ENCODE measurements at places on chromosomes 3 and 15. TPM values are rescaled to one million over a fixed set of nuclear protein-coding genes. Genes with fewer than 3 reads are reported as not detected.

DNA sequence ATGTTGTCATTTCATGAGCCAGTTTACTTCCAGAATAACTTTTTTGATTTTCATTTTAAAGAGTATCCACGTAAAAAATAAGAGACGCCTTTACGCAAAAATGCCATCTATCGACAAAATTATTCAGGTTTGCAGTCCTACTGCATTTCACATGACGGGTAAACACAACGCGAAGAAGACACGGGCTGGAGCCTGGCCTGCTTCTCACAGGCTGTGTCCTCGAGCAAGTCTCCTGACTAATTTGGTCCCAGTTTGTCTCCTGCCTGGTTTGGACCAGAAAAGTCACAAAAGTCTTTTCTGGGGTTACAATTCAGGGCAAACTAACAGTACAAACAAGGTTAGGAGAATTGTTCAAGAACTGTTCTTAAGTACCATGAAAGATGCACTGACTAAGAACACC is 51.7 kb downstream of the CHSY1 start:
- no peak for DNase-seq

The LRRC28 gene
- 10.6 TPM for total RNA-seq

The TPRA1 gene
- total RNA-seq, result 57.2 TPM

The LINGO1 gene
- total RNA-seq, result not detected

GRCh38 chr3:137987723-137988122 is 22.2 kb upstream of the CLDN18 start:
- no peak for DNase-seq

The GP5 gene
- total RNA-seq, result 0.15 TPM

The RETNLB gene
- not detected for total RNA-seq

The PARP6 gene
- total RNA-seq, result 117 TPM

The WDR82 gene
- total RNA-seq, result 62.5 TPM

The HCLS1 gene
- total RNA-seq, result 1.6 TPM

The NR1I2 gene
- total RNA-seq, result not detected

- DNase-seq, result no peak
These were observed 145.0 kb downstream of the IGSF11 start for GRCh38 chr3:118889691-118890090.

GRCh38 chr15:99958426-99959097 is 225.3 kb upstream of the LYSMD4 start:
- no peak for DNase-seq

DNA sequence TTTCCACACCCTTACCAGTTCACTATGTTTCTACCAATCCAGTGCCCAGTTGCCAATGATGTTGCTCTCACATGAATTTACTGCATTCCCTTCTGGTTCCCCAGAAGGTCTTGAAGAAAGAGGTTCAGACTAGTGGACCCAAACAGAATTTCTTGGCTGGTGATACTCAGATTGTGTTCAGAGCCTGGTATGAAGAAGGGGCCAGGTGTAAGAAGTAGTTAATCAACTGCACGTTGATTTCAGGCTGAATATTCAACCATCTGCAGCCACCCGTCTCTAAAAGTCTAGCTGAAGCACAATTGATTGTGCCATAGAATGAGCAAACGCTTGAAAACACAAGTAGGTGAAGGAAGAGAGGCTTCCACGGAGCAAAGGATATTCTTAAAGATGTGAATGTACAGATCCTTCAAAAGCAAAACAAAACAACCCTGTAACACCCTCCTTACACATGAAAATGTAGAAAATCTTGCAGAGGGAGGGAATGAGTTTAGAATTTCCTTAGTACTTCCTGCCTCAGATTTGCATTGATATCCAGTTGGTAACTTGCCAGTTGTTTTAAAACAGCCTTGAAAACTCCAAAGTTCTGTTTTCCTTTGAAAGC is 4.7 kb downstream of the RBMS3 start:
- DNase-seq, result peak; percentile 74

GRCh38 chr15:69499521-69500211 is 47.0 kb downstream of the RPLP1 start:
- DNase-seq, result no peak

DNA sequence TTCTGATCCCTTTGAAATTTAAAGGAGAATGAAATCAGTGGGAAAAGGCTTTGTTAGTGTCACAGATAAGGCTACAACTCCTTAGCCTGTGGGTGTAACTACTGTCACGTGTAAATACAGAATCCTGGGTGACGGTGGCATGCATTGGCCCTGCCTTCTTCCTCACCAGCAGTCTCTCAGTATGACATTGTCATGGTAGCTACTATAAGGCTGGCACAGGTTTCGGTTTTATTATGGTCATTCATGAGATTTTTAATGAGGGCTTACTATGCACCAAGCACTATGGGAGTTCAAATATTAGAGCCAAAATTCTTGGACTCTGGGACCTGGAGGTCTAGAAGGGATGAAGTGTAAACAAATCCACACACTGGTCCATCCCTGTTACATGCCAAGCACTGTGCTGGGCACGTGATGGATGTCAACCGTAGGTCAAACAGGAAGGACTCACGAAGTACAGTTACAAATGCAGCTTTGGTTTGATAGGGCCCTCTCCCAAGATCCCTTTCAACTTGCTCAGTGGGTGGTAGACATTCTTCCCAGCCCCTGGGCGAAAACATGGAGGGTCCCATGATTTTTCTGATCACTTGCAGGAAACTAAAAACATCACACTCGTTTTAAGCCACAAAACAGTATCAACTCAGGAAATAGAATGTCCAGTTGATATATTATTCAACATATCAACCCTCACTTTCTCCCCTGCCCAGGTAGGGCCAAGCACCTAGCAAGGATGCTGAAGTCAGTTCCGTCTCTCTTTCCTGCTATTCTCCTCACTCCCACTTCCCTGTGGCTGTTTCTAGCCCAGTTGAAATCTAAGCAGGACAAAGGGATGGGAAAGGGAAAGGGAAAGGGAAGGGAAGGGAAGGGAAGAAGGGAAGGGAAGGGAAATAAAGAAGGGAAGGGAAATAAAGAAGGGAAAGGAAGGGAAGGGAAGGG is 25.3 kb downstream of the BFSP2 start:
- DNase-seq, result no peak

GRCh38 chr3:184965639-184966430 is 153.9 kb downstream of the VPS8 start:
- no peak for DNase-seq

DNA sequence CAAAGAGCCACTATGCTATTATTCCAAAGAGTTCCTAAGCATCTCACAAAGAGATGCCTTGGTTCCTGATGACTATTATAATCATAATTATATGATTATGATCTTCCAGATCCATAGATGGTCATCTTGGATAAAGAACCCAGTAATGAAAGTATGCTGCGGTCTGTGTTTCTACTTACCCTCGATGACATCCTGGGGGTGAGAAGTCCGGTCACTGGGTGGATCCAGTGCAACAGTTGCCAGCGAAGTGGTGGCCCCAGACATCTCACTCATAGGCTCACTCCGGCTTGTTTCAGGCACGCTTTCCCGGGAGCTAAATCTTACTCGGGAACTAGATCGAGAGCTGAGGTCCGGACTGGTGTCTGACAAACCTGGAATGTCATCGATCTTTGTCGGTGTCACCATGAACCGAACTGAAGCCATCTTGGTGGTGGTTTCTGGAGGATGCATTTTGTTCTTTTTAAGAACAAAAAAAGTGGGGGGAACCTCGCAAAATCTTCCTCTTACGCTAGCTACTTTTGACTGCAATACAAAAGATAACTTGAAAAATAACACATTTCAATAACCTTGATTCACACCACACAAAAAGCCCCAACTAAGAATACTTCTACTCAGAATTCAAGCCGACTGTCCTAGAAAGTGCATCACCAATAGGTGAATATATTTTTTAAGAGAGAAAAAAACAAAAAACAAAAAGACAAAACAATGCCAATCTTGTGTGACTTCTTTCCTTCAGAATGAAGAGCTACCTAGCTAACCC is 1.2 kb downstream of the SLC12A6 start:
- DNase-seq, result no peak

DNA sequence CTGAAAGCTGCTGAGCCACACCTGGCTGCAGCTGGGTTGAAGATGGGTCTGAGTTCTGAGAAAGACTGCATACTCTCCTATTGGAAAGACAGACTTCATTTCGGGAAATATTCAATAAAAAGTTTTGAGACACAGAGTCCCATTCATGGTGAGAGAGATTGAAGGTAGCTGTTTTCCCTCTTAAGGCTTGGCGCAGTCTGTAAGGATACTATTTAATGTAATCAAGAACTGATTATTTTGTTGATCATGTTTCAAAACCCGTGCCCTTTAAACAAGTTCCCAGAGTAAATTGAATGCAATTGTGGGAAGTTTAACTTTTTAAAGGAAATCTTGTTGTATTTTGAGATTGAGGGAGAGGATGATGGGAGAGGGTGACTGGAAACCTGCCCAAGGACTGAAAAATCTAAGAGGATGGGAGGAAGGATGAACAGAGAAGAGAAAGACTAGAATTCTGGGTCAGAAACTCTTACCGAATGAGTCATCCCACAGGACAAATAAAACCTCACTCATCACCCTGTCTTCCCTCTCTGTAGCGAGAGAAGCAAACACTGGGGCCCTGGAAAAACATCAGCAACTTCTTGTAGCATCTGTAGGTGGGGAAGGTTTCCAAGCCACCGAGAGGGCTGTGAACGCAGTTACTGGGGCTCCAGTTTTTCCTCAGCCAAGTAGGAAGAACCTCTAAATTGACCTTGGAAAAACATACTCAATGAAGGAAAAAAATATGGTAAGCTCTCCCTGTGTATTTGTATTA is 193.2 kb upstream of the TPRG1 start:
- peak; percentile 18 for DNase-seq

- peak; percentile 51 for DNase-seq
These were observed 44.0 kb downstream of the MFSD1 start for GRCh38 chr3:158845765-158846350.

DNA sequence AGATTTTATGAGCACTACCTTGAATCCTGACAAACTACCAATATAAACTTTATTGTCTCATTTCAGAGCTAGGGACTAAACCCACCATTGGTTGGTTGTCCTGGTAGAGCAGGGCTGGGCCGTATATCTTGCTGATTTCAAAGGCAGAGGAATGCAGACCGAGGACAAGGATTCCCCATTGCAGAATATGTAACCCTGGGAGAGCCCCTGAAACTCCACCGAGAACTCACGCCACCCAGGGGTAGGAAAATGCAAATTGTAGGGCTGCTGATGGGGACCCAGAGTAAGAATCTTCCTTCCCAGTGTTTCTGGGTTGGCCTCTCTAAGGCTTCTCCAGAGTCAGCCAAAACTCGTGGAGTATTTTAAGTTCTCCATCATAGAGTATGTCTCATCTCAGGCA is 235.3 kb downstream of the ABHD5 start:
- no peak for DNase-seq

DNA sequence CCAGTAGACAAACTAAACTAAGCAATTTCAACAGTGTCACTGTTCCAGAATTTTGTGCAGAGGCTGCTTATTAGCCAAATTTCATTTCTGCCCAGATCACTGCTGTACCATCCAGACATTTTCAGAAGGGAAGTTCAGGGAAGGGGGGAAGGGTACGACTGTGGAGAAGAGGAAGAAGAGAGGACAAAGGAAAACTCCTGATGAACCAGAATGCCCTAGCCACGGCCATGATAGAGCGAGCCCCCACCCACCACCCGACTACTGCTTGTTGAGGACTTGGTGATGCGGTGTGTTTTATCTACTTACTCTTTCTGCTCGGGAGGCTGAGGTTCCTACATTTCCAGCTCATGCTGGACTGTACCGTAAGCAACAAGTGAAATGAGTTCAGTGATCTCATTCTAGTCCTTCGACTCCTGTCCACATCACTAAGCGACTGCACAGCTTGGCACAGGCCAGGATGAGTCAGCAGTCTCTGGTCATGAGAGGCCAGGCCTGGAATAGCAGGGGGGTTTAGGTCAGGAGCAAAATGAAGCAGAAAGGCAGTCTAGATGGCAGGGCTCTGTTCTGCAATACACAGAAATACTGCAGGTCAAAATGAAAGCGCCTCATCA is 330.8 kb downstream of the TIGIT start:
- peak; percentile 92 for DNase-seq

DNA sequence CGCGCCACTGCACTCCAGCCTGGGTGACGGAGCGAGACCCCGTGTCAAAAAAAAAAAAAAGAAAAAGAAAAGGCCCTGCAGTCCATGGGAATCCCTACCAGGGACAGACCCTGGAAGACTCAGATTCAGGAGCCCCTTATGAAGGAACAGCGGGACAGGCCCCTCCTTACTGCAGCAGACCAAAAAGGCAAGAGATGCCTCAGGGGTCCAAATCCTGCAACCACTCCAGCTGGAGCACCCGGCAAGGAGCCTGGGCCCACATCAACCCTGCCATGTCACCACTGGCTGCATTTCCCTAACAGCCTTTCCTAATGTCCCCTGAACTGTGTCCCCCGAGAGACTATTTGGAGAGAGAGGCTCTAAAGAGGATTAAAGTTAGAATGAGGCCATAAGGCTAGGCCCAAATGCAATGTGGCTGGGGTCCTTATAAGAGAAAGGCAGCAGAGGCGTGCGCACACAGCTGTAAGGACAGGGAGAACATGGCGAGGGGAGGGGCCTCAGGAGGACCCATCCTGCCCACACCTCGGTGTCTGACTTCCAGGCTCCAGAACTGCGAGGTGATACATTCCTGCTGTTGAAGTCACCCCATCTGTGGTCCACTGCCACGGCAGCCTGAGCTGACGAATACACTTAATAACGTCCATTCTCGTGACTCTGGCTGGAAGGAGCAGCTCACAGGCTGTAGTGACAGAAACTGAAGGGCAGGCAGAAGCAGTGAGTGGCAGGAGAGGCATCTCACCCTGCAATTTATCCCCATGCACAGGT is 78.1 kb downstream of the ATP10A start:
- no peak for DNase-seq

DNA sequence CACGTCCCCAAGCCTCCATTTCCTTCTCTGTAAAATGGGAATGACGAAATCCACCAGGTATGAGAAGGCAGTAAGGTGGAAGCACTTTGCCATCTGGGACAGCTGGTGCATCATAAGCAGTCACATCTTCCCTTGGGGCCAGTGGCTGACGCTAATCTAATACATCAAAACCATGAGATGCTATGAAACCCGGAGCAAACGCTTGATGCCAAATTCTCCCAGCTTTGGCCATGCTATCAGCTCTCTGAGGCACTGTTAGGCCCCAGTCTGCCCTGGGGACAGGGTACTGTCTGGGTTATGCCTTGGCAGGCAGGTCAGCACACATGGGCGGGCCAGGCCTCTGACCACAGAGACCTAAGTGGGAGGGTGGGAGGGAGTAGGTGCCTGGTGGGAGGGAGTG is 66.1 kb downstream of the ADAMTS17 start:
- no peak for DNase-seq

DNA sequence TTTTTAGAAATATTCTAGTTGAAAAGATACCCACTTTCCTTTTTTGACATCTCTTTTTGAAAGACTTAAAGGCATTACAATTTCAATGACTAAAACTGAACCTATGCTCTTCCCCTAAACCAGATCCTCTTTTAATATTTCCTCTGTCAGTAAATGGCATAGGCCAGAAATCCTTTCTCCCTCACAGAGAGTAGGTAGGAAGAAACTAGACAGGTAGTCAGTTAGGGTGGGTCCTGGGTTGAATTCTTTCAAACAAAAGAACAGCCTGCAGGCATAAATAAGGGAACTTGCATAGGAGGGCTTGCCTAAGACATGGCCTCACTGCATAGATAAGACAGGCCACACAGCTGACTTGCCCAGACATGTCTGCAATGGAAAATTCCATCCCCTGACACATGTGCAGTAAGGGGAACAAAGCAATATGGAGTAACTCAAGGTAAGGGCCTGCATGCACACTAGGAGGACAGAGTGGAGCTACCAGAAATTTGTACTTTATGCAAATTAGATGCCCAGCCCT is 23.1 kb downstream of the PLSCR5 start:
- peak; percentile 76 for DNase-seq

The PLCB2 gene
- total RNA-seq, result 0.15 TPM

- no peak for DNase-seq
These were observed 29.9 kb upstream of the IL16 start for GRCh38 chr15:81166636-81167305.

The STRIT1 gene
- not detected for total RNA-seq

Measured in MCF 10A (cell line).